KBM-7 (cell line): ENCODE measurements at places on chromosomes 11 and 22.

DNA sequence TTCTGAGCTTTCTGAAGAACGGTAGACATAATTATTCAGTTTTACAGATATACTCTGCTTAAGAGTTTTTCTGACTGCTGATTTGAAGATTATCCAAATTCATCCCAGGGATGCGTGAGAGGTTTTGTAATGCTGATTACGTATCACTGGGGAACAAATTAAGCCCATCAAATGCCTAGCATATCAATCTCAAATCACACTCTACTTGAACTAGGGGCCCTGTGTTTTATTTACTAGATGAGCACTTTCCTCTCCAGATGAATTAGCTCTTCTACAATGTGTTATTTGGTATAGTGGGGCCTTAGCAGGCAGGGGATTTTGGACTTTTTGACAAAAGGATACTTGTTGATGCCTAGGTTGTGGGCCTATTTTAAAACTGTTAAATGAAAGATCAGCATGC is 177.9 kb downstream of the JRKL start:
- no peak for DNase-seq

- DNase-seq: no peak
These were observed at the start of gene PHETA2 for GRCh38 chr22:42074132-42074811. TSS of gene PHETA2 (plus strand) at chr22:42074248. CDS start at chr22:42077294, 3,046 bp downstream.

DNA sequence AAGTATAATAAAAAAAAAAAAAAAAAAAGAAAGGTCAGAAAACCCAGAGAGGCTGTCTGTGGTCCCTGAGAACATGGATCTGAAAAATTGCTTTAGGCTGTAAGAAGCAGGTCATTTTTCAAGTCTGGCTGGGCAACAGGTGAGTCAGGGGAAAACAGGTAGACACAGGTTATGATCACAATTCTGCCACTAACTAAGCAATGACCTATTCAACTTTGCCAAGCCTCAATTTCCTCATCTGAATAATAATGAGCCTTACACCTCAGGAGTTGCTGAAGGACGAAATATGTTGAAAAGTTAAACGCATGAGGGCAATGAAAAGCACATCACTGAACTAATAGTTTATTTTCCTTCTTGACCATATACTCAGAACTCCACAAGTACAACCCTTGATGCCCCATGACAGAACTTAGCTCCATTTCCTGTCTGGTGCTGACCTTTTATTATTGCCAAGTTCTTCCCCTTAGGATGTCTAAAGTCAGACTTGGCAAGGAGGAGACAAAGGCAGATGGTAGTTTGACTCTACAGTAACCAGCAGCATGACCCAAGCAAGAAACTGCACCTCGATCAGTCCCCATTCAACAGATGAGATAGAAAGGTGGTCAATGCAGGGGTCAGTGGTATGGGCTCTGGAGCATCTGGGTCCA is 93.6 kb downstream of the SYN3 start:
- DNase-seq: no peak

GRCh38 chr11:87056091-87056490 is 18.4 kb downstream of the TMEM135 start:
- DNase-seq: no peak

DNA sequence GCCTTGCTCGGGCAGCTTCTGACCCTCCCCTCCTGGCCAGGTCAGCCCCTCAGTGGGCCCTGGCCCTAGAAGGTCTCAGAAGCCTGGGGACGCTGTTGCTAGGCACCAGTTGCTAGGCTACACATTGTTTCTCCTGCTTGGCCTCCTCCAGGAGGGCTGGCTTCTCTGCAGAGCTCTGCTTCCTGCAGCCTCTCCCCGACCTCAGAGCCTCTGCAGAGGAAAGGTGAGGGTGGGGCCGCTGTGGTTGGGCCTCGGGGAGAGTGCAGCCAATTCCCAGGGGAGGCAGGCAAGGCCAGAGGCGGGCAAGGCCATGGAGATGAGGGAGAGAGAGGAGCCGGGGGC is 27.6 kb upstream of the LRRC10B start:
- DNase-seq: peak; percentile 15

DNA sequence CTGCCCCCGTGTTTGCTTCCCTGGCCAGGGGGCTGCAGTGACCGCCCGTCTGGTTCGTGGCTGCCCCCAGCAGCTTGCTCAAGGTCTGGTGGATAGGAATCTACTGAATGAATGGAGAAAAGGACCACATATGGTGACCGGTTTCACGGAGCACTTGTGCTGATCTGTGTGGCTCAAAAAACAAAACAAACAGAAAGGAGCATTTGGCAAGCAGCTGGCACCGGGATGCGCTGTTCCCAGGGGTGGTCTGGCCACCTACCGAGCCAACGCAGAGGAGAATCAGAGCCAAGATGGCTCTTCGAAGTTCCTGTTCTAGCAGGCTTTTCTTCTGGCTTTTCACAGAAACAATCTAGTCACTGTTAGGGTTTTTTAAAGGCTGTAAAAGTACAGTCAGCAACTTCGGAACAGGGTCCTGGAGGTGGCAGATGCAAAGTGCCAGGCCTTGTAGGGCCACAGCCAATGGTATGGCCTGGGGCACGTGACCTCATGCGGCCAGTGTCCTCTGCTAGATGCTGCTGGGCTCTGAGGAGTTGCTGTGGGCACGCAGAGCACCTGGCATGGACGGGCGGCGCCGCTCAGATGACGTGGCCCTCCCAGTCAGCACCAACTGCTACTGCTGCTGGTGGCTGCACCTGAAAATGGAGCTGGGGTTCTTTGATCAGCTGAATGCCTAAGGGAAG is 27.3 kb upstream of the PACSIN2 start:
- no peak for DNase-seq

DNA sequence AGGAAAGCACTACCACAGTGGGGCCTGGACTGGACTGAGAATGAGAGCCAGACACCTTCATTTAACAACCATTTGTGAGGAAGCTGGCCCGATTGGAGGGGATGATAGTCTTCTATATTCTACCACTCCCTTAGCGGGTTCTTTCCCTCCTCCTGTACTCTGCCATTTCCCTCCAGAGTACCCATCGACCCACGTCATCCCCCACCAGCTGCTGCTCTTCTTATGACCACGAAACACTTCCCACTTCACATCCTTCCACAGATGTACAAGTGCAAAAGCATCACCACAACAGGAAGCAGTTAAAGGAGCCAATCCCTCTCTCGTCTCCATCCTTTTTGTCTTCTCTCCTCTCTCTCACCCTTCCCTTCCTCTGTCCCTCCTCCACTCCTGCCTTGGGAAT is 18.0 kb upstream of the UBASH3B start:
- DNase-seq: peak; percentile 51

- DNase-seq: no peak
These were observed 789.6 kb downstream of the TBC1D22A start for GRCh38 chr22:47552024-47552423.

DNA sequence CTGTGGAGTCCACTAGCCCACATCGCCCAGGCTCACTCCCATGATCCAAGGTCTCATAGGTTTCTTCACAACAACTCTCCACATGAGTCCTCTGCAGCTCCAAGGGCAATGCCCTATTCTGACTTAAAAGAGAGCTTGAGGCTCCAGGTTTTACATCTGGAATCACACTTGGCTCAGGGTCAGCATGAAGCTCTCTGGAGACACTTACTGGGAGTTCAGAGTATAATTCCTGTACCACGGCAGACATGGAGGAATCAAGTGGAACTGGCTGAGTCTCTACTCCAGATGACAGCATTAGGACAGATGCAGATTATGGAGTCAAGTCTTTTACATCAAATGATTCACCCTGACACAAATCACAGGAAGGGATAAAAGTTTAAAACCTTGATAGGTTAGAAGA is 11.4 kb downstream of the PRR14L start:
- DNase-seq: no peak

GRCh38 chr22:32475468-32476010 is 928 bp downstream of the FBXO7 start:
- no peak for DNase-seq

- no peak for DNase-seq
These were observed 4.7 kb upstream of the TRIM29 start for GRCh38 chr11:120142441-120143100.

DNA sequence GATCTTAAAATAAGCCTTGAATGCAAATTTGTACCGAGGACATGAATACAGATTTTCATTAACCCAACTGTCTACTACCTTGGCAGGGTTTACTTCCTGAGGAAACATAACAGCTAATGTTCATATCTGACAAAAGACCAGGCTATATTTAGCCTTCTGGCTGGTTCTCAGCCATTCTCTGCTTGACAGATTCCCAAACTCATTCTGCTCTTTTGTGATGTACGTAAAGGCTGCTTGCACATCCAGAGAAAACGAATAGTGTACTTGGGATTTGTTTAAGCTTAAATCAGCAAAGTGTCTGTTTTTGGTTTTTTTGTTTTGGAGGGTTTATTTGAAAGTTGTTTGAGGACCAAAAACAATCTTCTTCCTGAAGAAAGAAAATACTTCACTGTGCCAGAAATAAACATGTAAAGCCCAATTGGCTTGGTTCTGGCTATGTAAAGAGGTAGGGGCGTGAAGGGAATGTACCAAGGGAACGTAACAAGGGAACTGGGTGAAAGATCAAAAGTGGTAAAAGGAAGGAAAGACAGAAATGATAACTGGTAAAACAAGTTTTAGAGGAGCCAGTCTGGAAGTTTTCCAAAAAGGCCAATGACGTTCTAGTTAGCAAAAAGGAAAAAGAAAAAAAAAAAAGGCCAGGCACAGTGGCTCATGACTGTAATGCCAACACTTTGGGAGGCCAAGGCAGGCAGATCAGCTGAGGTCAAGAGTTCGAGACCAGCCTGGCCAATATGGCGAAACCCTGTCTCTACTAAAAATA is 21.4 kb upstream of the CRTAM start:
- DNase-seq: no peak

DNA sequence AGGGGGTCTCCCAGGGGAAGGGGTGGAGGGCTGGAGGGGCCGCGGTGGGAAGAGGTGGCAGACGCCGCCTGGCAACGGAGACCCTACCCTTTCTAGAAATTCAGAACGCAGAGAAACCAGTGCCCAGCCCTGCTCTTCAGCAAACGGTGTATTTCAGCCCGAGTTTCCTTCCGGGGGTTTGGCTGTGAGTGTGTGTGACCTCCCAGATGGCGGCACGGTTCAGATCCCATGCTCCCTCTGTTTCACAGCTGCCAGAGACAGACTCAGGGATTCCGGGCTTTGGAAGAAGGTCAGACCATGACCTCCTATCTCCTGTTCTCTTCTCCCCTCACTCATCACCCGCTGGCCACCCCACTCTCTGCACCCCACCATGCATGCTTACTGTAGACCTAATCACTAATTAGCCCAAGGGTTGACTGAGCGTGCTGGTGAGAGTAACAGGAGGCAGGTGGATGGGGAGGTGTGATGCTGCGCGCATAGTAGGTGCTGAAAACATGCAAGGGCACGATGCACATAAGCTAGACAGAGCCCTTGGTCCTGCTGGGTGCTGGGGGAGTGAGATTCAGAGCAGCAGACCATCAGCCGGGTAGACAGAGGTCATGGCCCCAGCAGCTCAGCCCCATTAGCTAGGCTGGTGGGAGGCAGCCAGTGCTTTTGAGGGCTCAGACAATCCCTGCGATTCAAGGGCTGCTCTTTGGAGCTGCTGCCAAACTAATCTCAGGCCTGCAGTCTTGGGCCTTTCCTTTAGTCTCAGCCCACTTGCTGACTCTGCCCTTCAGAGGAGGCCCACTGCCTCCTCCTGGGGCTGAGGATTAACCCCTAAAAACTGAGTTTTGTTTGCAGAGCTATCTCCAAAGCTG is 256.5 kb upstream of the CADM1 start:
- DNase-seq: no peak

DNA sequence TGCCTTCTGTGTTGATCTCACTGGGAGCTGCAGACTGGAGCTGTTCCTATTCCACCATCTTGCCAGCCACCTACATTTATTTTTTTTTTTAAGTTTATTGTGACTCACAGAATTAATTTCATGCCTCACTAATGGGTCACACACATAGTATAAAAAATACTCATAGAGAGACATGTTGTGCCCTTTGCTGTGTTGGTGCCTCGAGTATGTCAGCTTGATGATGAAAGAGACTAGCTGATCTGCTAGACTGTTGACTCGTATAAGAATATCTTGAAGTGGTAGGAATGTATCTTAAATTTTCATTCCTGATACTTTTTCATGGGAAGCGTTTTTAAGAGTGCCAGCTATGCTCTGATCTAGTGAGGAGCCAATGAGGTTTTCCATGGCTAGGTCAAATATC is 28.6 kb upstream of the AMPD3 start:
- no peak for DNase-seq

- DNase-seq: no peak
These were observed 23.4 kb downstream of the OVOL1 start for GRCh38 chr11:65810046-65810868.

DNA sequence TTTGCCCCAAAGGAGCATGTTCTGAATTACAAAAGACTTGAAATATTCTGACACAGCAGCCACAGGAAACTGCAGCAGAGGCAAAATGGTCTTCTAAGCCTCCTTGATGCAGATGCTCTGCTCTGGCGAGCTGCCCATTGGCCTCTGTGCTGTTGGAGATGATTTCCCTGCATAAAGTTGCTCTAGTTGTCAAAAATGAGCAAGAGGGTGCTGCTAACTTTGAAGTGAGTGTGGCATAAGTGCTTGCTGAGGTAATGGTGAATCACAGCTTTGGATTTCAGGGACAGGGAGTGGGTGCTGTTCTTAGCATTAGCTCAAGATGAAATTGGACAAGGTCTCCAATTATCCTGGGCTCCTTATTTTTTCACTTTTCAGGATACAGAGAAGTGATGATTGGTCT is 435.4 kb downstream of the TMEM135 start:
- DNase-seq: no peak

DNA sequence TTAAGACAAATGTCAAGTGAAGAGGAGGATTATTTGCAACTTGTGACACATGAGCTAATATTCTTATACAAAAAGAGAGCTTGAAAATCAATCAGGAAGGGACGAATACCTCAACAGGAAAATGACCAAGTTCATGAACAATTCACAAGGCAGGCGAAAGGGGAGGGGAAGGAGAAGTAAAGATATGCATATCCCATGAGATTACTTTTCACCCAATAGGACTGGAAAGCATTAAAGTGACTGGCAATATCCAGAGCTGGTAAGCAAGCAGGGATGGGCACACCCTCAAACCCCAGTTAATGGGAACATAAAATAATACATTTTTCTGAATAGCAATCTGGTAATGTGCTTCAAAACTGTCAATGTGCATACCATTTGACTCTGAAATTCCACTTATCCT is 129.5 kb downstream of the SLC1A2 start:
- DNase-seq: no peak

GRCh38 chr22:49015993-49016908 is 811.4 kb downstream of the BRD1 start:
- DNase-seq: no peak

DNA sequence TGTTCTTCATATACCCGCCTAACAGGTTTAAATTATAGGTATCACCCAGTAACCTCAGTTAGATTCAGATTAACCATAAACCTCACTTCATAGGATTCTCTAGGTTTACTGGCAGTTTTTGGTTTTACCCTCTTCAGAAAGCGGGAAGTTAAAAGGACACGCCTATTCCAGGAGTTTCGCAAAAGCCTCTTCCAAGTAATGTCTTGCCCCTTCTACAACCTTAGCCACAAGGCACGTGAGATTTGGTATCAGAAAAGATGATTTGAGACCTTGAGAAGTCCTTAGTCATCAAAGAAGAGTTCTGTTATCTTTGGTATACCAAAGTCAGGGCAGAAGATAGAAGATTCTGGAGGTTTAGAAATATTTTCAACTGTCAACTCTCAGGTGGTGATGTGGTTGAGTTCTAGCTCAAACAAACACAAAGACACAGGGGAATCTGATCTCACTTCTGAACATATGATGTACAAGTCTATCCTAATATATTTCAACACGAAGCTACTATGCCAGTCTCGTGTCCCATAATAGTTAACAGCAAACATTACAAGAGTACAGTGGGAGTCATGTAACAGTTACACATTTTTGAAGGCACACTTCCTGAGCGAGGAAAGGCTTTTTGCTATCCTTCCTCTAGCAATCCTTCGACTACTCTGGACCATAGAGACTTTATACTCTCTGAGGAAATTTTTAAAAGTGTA is 103.5 kb downstream of the USP35 start:
- DNase-seq: peak; percentile 96
